ENCODE measurements at places on chromosomes 7 and 10.

DNA sequence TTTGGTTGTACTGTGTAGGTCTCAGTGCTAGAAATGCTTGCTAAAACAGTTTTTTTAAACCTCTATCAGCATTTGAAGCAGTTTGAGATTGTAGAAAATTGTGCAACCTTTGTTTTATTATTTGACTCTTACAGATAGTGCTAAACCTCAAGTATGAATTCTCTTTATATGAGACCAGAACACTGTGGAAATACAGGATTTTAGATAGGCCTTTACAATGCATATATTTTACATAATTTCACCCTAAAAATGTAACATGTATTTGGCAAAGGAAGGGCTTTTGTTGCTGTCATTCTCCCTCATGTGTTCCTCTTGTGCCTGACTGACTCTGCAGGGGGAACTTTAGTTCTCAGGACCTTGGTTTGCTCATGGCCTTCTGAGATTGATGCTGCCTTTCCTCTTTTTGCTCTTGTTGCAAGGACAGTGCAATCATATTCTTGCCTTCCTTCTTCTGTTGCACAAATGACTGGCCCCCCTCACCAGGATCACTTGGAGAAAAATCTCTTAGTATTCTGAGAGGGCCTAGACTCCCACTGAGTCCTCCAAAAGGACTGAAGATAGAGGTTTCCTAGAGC lies 188.7 kb downstream of the PPP1R9A start:
- no peak for DNase-seq

DNA sequence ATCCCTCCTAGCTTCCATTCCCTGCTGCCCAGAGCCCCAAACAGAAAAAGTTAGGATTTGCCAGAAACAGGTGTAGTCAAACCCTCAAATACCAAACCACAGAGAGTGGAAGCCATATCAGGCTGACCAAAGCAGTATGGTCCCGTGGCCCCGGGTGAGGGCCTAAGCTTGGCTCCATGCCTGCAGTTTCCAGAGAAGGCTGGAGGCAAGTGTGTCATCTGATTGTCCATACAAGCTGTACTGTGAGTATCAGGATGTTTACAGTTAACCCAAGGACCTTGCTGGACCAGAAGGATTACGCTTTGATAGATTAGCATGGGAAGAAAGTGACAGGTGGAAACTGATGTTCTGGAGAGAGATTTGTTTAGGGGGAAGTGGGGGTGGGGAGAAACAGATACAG lies 96.3 kb downstream of the PRKAG2 start:
- DNase-seq: no peak

DNA sequence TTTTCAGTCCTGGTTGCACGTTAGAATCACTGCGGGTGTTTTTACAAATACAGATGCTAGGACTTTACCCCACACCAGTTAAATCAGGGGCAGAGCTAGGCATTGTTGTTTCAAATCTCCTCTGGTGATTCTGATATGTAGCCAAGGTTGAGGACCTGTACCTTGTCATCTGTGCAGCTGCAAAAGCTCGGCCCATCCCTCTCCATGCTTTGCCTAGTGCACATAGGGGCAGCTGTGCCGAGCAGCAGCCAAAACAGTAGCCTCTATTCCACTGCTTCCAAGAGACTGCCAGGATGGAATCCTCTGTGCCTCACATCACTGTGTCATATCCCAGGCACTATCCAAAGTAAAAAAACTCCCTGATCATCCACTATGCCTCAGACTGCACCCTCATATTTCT lies 181.3 kb downstream of the CDK14 start:
- DNase-seq: peak; percentile 30

DNA sequence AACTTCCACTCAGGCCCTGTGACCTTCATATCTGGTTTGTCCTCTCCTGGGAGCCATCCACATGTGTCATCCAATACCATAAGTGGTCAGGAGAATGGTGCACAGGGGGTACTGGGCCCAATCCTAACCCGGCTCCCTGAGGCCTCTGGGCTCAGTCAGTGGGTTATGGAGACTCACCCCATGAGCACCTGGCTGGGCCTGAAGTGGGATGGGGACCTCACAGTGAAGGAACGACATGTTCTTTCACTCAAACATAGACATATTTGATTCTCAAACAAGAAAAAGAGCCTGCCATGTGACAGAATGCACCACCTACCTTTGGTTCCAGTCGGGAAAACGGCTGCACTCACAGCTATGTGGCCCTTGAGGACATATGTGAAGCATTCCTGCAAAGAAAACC lies 51.8 kb downstream of the XPNPEP1 start:
- DNase-seq: no peak

DNA sequence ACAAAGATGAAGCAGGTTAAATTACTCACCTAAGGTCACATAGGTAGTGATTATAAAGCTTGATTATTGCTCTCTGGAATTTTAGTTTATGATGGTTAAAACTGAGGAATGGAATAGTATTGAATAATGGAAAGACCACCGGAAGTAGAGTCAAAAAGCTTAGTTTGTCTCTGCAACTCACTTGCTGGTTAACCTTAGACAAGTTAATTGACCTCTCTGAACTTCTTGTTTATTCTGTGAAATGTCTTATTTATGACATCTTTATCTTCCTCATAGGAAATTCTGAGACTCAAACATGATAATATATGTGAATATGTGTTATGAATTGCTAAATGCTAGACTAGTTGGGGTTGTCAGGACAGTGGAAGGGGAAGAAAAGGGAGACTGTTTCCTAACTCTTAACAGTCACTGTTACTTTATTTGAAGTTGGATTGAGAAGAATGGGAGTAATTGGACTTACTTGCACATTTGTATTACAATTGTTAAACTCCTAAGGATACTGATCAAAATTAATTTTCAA lies 9.6 kb downstream of the DLD start:
- no peak for DNase-seq

DNA sequence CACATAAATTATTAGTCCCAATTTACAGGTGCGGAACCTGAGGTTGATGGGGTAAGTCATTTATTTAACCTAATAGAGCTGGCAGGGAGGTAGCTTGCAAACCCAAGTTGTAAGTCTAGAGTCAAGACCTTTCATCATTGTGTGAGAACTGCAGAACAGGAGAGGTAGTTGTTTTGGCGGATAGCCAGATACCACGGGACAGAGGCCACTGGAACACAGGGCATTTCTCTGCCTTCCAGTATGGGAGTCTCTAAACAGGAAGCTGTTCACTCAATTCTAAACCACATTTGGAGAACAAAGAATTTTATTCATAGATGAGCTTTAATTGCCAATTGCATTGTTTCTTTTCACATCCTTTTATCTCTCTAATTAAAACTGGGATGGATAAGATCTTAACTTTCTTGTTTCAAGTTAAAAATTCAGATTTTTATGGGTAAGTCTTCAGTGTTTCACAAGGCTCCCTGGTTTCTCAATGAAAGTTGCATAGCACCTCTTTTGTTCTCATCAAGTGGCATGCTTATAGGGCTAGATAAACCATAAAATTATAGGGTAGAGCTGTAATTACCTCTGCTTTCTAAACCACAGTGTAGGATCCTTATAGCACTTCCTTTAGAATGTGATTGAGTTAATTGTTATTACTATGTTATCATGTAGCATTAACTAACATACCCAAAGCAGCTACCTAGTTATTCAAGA lies 489.0 kb downstream of the GATA3 start:
- peak; percentile 37 for DNase-seq

- DNase-seq: no peak
Observed at GRCh38 chr7:106138776-106139175, 26.7 kb upstream of the SYPL1 start.

GRCh38 chr10:91343010-91343409 lies 67.1 kb upstream of the HECTD2 start:
- DNase-seq: no peak

DNA sequence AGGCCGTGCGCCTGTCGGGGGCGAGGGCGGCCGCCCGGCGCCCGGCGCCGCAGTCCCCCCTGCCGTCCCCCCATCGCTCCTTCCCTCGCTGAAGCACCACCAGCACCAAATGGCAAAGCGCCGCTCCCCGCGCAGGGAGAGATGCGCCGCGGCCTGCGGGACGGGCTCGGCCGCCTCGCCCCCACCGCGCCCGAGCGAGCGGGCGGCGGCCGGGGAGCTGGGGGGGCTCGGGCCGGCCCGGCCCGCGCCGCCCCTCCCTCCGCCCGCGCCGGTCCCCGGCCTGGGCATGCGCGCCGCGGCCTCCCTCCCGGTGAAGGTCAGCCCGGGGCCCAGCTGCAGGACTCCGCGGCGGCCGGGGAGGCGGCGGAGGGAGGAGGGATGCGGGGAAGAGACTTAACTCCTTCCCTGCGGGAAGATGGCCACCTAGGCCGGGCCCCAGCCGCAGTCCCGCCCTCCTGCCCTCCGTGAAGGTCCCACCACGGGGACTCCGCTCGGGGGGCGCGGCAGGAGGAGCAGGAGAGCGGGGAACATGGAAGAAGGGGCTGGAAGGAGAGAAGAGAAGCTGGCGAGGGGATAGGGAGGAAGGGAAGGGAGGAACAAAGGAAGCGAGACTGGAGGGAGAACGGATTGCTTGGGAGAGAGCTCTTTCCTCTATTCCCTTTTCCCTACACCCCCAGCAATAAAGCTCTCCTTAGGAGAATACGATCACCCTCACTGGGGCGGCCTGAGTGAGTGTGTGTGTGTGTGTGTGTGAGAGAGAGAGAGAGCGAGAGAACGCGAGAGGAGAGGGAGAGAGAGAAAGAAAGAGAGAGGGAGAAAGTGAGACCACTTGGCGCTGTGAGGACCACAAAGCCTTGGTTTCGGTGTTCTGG lies 3.4 kb upstream of the SMARCD3 start:
- DNase-seq: peak; percentile 93

DNA sequence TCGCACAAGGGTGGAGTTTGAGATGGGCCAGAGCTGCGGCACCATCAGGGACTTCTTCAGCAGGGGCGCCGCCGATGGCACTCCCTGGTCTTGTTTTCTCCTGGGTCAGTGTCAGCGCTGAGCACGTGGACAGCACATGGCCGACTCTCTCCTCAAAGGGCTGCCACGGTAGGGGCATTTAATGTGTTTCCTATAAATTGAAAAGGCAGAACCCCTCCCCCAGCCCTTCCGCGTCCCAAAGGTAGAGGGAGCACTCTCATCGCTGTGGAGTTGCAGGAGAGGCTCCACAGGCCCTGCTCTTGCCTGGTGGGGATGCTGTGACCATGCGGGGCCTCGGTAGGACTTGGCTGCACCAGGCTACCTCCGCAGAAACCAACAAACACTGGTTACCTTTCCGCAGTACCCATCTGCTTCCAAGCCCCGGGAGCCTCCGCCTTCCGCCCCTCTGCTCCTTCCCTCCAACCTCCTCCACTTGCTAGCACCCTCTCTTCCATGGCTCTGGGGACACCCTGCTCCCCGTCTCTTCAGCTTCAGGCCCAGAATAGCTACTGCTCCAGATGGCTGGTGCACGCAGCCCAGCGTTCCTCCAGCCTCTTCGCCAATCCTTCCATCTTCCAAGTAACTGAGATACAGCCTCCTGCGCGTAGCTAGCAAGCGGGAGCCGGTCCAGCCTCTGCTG lies 166.3 kb upstream of the ADCY1 start:
- no peak for DNase-seq

- no peak for DNase-seq
Observed at GRCh38 chr10:2933519-2933918, 133.8 kb upstream of the PFKP start.

DNA sequence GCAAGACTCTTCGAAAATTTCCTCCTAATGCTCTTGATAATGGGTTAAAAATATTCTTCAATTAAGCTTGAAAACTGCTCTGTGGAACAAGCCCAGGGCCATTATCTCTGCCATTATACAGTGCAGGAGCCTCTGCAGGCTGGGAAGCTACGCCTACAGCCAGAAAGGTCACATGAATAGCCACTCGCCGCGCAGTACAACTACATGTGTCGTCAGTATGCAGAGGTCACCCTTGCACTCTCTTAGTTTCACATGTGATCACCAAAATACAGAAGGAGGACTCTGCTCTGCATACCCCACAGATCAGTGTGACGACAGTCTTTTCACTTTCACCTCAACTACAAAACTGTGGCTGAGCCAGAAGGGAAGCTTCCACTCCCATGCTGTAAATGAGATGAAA lies 141.8 kb upstream of the C1QL3 start:
- DNase-seq: no peak

- DNase-seq: peak; percentile 68
Observed at GRCh38 chr7:34019301-34019790, 114.0 kb downstream of the BMPER start.

GRCh38 chr10:47358457-47358856 lies 10.3 kb downstream of the RBP3 start:
- DNase-seq: no peak

DNA sequence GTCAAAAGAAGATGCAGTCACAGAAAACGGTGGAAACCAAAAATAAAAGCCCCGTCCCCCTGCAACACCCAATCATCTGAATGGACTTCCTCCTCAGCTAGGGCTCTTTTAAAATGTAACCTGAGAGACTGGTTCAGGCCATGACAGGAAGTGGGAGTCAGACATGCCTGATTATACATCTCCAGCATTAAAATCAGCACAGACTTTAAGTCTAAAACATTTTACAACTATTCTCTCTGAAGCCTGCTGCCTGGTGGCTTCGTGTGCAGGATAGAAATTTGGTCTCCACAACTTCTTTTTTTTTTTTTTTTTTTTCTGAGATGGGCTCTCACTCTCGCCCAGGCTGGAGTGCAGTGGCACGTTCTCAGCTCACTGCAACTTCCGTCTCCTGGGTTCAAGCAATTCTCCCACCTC lies 30.3 kb downstream of the HACD1 start:
- peak; percentile 13 for DNase-seq

- peak; percentile 25 for DNase-seq
Observed at GRCh38 chr7:35734001-35734483, 39.1 kb upstream of the HERPUD2 start.

DNA sequence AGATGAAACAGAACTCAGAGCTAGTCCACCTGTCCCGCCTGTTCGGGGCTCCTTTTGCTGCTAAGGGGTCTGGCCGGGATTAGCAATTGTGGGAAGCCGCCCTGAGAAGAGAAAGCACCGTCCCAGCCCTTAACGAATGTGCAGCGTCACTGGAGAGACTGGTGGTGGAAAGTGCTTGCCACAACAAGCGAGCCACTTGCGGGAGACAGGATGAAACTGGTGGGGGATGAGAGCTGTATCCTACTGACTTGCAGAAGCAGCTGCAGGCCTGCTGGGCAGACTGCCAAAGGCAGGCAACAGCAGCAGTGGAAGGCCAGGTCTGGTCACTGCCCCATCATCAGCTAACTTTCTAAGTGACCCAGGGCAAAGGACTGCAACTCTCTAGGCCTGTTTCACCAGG lies 95.4 kb downstream of the FAM53B start:
- peak; percentile 83 for DNase-seq

DNA sequence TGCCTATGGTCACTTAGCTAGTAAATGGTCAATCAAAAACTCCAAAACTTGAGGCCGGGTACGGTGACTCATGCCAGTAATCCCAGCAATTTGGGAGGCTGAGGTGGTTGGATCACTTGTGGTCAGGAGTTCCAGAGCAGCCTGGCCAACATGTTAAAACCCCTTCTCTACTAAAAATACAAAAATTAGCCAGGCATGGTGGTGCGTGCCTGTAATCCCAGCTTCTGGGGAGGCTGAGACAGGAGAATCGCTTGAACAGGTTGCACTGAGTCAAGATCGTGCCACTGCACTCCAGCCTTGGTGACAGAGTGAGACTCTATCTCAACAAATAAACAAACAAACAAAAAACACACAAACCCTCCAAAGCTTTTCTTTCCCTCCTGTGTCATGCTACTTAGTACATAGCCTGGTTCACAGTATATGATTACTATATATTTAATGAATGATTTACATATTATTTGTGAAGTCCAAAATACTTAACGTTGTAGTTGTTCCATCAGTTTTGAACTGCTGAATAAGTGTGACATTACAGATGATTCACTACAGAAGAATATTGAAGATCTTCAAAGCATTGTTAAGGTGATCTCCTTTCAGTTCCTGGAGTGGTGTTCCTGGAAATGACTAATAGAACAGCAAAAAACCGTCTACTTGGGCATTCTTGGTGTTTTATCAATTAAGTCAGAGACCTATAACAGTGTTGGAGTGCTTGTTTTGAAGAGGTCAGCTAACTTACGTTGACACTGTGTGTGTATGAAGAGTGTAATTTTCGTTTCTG lies 72.9 kb downstream of the ADK start:
- no peak for DNase-seq

All from lung (tissue), 17 donors.